Left ventricle myocardium superior (tissue), 1 donor: ENCODE measurements at places on chromosomes 7 and 10. TPM values are rescaled to one million over a fixed set of nuclear protein-coding genes. Genes with fewer than 3 reads are reported as not detected.

- DNase-seq: no peak
Measured at GRCh38 chr10:117532451-117533107, 10.0 kb upstream of the EMX2 start.

Gene FBXO24
- total RNA-seq: 0.77 TPM

DNA sequence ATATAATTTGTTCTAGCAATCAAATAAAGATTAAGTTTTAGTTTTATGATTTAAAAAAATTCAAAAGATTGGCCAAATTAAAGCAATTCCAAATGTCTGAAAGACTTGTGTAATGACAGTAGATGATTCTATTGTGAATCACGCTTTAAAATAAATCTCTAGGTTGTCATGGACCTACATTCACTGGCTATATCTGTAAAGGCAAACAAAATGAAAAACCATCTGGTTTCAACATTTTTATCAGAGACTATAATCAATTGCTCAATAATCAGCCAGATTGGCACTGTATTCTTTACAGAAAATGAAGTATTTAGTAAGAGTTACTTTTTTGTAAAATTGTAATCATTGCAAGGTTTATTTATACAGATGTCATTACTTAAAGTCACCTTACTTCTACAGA lies 60.7 kb downstream of the DGKB start:
- no peak for DNase-seq

Gene ANKRD61
- 0.20 TPM for total RNA-seq

DNA sequence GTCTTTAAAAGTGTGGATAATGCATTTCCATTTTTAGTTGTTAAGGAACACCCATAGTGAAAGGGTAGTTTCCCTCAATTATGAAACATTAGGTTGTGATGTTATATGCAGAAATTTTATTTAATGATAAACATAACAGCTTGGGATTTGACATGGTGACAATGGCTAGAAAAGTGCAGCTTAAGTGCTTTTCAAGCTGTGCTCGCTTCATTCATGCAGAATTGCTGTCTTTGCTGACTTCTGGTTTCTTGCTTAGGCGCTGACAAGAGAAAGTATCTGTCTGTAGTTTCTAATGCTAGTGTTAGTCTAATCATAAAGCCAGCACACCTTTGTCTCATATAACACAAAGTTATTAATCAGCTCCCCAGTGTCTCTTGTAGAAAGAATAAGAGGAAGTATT lies 170.0 kb downstream of the ARL5B start:
- no peak for DNase-seq
